ENCODE measurements at places on chromosomes 16 and 17. TPM values are rescaled to one million over a fixed set of nuclear protein-coding genes. Genes with fewer than 3 reads are reported as not detected.

DNA sequence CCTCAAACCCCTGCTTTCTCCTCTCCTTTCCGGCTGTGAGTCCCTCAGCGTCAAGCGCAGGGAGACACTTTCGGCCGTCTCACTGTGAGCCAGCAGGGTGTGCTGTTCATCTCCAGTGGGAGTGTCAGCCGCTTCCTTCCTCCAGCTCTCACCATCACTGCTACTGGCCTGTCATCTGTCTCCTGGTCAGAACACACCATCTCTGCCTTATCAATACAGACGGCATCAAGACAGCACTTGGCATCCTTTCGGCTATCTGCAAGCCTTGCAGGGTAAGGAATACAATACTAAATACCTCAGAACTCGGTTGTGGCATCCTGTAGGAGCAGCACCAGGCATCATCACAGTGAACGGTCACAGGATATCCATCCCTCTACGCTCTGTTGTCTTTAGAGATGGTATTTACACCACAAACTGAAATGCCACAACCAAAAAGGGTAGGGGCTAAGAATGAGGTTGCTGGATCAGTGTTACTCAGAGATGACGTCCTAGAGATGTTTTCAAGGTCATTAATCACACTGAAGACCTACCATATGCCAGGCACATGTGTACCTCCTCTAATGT lies 20.7 kb upstream of the CMTM4 start:
- DNase-seq: no peak

TMEM114 gene
- total RNA-seq: 0.60 TPM

IL34 gene
- total RNA-seq: 2.2 TPM

PIK3R6 gene
- 1.7 TPM for total RNA-seq

DNA sequence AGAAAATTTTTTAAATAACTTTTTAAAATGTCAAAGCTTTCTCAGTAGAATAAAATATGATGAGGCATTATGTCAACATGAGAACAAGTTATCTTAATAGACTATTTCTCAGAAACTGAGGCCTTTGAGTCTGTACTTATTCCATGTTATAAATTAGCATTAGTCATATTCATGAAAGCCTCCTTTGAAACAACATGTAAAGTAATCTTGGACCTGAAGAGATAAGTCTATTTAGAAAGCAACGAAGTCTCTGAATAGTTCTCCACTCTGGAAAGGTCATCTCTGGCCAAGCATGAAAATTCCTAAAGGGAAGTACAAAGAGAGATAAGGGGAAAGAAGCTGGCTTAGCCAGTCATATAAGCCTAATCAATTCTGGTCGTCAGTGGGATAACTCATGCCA lies 150.8 kb downstream of the CYB561 start:
- DNase-seq: no peak

DNA sequence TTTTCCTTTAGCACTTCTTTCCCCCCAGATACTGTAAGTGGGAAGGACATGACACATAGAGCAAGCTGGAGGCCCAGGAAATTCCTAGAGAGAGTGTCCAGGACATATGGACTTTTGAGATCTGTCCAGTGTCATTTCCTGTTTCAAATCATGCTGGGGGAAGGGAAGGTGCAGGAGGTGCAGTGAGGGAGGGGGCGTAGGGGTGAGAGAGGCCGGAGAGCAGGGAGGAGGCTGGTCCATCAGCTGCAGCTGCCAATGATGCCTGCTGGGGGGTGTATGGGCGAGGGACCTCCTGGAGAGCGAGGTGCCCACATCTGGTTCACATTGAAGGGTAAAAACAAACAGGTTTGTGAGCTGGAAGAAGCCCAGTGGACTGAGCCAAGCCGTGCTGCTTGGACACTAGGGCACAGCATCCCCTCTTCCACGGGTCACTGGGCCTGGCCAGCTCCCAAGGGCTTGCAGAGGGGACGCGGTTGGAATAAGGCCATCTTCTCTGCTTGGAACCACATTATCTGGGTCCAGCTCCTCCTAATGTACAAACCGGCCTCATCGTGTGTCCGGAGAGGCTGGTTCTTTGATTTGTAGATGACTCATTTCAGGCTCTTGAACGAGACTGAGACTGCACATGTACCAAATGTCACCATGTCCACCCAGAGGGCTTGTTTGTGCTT lies 70.4 kb upstream of the SMURF2 start:
- DNase-seq: no peak

GRCh38 chr17:16407911-16408588 lies 7.3 kb upstream of the TRPV2 start:
- DNase-seq: peak; percentile 55

DNA sequence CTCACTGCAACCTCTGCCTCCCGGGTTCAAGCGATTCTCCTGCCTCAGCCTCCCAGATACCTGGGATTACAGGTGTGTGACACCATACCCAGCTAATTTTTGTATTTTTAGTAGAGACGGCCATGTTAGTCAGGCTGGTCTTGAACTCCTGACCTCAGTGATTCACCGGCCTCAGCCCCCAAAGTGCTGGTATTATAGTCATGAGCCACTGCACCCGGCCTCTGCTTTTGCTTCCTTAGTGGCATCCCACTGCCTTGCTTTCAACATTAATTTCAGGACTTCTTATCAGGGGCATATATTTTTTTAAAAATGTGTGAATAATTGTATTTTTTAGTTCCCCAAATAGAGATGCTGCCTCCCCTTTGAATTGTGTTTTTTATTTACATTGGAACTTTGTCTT lies 98.8 kb downstream of the SYCE1L start:
- no peak for DNase-seq

NME2 gene
- total RNA-seq: 306 TPM

DNA sequence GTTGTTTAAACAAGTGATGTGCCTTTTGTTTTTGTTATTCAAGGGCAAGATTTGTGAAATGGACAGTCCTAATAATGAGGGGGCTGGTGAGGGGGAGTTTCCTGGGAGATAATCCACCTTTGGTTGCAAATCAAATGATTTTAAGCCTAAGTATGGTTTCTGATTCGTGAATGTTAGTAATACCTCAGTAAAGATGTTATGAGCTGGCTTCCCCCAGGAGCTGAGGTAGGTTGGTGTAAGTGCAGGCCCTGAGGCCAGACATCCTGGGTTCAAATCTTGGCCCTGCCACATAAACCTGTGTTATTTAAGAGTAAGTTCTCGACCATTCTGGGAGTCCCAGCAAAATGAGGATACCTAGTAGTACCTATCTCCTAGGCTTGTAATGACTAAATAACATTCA lies 1.5 kb downstream of the SNX29 start:
- no peak for DNase-seq

DNA sequence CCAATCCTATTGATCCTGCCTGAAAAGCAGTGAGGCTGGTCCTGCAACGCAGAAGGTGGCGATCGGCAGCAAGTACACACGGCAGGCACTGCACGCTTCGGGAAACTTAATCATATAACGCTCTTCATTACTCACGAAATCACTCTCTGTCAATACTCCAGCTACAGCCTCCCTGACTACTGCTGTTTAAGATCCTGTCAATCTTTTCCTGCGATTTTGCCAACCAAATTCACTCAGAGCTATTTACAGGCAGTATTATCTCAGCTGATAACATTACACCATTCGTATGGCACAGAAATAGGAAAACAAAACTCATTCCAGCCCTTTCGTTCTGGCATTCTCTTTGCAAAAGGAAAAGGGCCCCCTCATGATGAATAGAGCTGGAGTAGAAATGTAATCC lies 262.4 kb upstream of the CDH8 start:
- DNase-seq: no peak

USP43 gene
- 18.4 TPM for total RNA-seq

KCNJ18 gene
- not detected for total RNA-seq

- no peak for DNase-seq
These were observed 34.2 kb upstream of the ZFPM1 start for GRCh38 chr16:88418869-88419268.

- no peak for DNase-seq
These were observed 18.7 kb upstream of the CYB5B start for GRCh38 chr16:69405757-69406156.

DNA sequence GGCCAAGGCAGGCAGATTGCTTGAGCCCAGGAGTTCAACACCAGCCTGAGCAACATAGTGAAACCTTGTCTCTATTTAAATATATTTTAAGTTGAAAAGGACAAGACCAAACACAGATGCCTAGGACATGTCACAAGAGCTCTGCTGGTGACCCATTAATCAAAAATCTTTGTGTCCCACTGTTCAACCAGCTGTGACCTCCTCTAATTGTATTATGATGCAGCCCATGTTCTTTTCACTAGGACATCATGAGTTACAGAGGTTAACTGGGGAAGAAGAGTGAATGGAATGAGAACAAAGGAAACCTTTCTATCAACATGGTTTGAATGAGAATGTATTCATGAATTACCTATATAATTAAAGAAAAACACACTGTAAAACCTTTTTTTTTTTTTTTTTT lies 7.0 kb downstream of the EFTUD2 start:
- no peak for DNase-seq

VPS35 gene
- 84.8 TPM for total RNA-seq

- DNase-seq: no peak
These were observed 6.9 kb downstream of the SNTB2 start for GRCh38 chr16:69193855-69194254.

MGAT5B gene
- total RNA-seq: 0.17 TPM

RAB26 gene
- 28.3 TPM for total RNA-seq

DNA sequence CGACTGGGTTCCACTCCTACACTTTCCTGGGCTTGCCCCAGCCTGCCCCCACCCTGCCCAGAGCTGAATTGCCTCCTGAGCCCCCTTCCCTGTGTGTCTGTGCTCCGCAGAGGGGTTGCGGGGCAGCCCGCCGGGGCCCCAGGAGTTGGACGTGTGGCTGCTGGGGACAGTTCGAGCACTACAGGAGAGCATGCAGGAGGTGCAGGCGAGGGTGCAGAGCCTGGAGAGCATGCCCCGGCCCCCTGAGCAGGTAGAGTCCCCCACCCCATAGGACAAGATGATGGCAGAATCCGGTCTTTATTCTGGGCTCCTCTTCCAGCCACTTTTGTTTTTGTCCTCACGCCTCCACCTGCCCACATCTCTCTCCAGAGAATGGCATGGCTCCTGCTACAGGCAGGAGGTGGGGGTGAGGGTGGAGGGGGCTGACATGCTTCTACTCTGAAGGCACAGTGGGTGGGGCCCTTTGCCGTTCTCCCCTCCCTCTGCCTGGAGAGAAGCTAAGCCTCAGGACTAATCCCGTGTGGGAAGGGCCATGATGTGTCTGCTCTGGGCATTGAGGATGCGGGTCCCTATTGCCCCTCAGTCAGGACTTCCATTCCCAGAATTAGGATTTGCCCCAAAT lies 3.5 kb downstream of the ACBD4 start:
- DNase-seq: no peak

CD300H gene
- total RNA-seq: not detected

DNA sequence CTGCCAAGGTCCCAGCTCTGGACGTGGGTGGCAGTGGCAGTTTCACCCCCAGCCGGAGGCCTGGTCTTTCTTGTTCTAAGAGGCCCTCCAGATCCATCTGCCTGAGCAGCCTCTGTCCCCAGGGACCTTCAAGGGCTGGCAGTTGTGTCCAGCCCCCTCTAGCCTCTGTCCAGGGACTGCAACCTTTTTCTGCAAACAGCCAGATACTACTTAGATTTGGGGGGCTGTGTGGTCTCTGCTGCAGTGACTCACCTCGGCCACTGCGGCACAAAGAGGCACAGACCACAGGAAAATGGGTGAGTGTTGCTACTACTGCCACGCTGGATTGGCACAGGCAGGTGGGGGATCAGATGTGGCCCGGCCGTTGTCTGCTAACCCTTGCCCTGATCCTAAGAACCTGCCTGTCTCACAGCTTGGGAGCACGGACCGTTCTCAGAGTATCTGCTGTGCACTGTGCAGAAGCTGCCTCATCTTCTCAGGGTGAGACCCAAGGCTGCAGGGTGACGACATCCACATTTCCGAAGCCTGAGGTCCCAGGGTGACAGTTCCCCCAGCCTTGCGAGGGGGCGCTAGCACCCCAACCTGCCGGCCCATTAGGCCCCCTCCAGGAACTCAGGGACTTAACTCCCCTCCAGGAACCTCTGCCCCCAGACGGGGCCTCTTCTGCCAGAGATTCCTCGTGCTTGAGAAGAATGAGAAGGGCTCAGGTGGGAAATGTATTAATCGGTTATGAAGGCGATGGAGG lies 27.6 kb downstream of the MXRA7 start:
- peak; percentile 25 for DNase-seq

GRCh38 chr17:43341715-43342588 lies 56.8 kb upstream of the ARL4D start:
- no peak for DNase-seq

DNA sequence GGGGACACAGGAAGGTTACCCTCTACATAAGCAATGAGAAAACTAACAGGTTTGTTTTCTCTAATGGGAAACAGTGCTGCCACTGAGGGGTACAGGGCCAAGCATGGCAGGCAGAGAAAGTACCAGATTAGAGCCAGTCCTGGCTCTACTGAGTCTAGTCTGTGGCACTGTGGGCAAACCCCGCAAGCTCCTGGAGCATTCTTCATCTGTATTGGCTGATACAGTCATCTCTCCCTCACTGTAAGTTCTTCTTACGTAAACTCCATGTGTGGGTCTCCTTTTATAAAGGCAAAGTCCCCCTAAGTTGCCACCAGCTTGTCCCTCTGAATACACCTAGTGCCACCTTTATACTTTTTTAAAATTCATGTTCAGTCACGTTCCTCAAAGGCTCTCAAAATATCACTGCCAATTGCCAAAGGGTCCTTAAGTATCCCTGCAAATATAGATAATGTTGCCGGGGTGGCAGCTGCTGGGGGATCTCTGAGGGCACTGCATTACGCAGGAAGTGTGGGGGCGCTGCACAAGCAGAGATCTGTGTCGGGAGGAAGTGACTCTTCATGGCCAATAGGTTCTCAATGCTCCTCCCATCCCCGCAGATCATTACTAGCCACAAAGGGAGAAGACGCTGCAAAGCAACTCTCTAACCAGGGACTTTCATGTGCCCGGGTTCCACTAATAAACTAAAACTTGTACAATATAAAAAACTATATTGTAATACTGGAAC lies 18.8 kb downstream of the XPO6 start:
- peak; percentile 54 for DNase-seq

DNA sequence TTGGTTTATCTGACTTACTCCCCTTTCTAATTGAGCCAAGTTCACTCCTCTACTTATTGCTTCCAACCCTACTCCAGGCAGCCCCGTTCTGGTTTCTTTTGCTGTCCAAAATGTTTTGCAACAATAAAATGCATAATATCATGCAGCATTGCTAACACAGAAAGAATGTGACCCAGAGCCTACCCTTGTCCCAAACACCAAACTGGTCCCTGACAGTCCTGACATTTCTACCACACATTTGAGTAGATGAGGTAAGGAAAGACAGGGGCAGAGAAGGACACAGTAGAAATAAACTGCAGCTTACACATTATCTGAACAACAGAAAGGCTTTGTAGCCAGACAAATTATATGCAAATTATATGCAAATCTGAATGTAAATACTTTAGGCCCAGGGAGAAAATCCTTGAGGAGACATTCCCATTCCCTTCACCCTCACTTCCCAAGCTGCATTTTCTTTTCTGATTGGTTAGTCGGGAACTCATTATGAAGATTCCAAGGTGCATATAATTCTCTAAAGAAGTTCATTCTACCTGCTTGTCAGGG lies 31.6 kb downstream of the SOX9 start:
- DNase-seq: no peak

GRCh38 chr16:924806-925205 lies 46.0 kb downstream of the LMF1 start:
- DNase-seq: no peak

ALDH3A1 gene
- 0.60 TPM for total RNA-seq

GRCh38 chr16:83268169-83268568 lies 539.6 kb upstream of the HSBP1 start:
- no peak for DNase-seq

LPCAT2 gene
- 22.1 TPM for total RNA-seq

NT5M gene
- total RNA-seq: 1.7 TPM

All from mucosa of descending colon (tissue), 3 donors.